ENCODE measurements at places on chromosomes 12 and 14.

GRCh38 chr14:21748869-21749303 is 75.3 kb upstream of the OR4E1 start:
- no peak for DNase-seq

DNA sequence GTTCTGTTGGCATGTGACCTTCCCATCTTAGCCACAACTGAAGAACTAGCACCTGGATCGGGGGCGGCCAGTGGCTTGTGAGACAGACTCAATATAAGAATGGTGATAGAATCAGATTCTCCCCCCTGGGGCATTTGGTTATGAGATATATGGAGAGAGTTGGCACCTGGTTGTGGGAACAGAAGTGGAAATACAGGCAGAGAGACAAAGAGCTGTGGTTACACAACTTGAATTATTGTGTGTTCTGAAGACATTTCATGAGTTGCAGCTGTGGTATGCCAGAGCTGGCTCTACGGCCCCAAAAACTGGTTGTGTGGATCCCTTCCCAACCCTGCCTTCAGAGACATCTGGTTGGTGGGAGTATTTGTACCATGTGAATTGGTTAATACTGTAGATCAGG is 2.9 kb upstream of the MSRB3 start:
- DNase-seq: no peak

GRCh38 chr12:1534748-1535147 is 59.6 kb downstream of the FBXL14 start:
- DNase-seq: no peak

DNA sequence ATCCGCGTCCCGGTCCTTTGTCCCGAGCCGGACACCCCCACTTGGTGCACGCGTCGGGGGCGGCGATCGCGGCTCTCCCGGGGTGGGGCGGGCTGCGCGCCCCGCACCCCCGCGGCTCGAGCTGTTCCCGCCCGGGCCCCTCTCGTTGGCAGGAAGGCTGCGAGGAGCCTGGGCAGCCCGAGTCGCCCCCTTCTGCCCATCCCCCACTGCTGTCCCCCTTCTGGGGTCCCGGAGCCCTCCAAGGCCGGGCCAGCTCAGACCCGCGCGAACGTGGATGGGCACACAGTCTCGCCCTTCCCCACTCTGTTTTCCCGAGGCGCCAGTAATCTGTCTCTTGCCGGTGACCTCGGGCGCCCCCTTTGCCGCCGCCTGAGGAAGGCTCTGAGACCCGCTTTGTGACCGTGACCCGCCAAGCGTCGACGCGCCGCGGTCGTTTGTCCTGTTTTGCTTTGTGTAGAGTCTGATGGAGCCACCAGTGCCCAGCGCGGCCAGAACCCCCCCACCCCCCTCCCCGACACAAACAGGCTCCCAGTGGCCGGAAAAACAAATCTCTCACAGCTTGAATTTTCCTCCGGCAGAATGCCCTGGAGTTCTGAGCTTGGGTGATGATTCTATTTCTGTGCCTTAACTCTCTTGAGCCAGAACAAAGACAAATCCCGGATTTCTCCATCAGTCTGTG is 610 bp downstream of the C14orf132 start:
- peak; percentile 70 for DNase-seq

DNA sequence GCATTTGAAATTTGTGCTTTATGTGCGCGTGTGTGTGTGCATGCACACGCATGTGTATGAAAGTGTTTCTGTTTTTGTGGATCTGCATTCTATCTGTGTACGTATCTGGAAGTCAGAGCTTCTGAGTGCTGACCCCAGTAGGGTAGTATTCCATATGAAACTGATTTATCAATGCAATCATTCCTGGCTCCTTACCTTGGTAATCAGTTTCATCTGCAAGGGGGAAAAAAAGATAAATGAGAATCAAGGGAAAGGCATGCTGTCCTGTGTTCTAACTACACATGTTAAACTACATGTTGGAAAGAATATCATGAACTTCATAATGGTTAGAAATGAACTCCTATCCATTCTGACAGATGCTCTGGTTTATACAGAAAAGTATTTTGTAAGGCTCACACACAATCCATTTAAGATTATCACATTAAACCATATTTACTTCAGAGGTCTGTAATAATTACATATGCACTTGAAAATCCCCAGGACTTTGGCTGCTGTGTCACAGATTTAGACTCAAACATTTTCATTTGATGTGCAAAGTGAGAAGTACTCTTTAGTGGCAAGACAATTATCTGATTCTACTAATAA is 276.1 kb upstream of the LMO3 start:
- DNase-seq: no peak

DNA sequence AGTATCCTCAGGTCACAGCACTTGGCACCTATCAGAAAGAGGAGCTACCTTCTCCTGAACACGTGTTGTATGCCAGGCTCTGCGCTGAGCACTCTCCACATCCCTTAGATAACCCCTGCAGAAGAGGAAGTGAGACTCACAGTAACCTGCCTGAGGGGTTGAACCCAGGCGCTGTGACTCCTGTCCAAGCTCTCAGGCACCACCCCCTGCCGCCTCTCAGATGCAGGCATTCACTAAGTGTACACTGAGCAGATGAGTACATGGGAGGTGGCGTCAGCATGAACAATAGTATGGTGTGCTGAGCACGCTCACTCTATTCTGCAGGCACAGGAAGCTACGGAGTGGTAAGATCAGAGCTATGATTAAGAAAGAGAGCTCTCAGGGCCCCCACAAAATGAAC is 21.0 kb upstream of the RIC8B start:
- DNase-seq: no peak

GRCh38 chr14:24058951-24059475 is 7.2 kb downstream of the CARMIL3 start:
- DNase-seq: peak; percentile 54

DNA sequence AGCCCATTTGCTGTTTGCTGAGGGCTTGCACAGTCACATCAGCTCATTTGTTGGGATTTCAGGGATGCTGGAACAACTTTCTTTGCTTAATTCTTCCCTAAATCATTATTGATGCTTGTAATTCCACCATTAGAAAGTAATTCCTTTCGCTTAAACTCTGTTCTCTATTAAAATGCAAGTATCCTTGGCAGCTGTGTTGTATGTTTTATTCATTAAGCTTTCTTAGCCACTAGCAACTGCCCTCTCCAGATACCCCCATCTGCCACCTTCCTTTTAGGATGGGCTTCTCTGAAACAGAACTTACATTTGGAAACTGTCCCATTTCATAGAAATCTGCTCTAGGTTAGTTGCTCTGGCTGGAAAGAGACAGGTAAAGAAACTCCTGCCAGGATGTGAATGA is 43.7 kb downstream of the ADCK1 start:
- no peak for DNase-seq

DNA sequence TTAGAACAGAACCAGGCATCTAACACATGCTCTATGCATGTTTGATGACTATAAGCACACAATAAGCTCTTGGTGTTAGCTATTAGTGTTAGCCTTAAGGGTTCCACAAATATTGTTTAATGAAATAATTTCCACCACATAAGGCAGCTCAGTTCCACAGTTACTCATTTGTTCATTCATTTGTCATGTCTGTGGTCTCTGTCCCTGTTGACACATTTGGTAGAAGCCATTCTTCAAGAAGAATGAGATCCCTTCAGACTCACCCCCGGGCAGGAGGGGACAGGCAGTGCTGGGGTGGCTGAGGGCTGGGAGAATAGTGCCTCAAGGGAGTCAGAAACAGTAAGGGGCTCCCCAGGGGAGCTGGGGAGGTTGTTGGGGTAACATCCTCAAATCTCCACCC is 3.7 kb upstream of the FAIM2 start:
- no peak for DNase-seq

GRCh38 chr12:128685903-128686475 is 137.8 kb downstream of the SLC15A4 start:
- DNase-seq: no peak

DNA sequence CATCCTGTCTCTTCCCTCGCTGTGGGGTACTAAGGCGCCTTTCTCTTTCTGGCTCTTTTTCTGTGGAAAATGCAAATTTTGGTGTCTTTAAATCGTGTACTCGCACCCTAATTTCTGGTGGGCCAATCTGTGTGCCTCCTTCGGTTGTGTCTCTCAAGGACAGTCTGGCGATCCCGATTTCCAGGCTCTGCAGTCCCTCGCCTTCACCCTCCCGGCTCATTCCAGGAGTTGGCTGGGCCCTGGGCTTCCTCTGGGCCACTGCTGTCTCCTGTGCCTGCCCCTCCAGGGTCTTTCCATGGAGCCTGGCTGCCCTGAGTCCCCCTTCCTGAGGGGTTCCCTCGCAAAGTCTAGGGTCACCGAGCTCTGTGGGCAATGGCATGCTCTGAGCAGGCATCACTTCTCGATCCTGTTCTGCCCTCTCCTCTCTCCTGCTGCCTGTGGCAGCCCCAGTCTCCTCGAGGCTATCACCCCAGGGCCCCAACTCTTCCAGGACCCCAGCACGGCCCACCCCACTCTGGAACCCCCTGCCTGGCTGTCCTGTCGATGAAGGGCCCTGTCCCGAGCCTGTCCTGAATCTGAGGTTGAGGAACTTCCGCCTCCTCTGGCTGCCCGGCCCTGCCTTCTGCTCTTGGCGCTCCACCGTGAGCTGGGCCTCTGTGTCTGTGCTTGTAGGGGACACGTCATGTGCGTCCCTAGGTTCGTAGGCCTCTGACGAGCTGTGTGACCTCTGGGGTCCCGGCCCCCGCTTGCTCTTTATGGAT is 24.1 kb downstream of the AHNAK2 start:
- no peak for DNase-seq

DNA sequence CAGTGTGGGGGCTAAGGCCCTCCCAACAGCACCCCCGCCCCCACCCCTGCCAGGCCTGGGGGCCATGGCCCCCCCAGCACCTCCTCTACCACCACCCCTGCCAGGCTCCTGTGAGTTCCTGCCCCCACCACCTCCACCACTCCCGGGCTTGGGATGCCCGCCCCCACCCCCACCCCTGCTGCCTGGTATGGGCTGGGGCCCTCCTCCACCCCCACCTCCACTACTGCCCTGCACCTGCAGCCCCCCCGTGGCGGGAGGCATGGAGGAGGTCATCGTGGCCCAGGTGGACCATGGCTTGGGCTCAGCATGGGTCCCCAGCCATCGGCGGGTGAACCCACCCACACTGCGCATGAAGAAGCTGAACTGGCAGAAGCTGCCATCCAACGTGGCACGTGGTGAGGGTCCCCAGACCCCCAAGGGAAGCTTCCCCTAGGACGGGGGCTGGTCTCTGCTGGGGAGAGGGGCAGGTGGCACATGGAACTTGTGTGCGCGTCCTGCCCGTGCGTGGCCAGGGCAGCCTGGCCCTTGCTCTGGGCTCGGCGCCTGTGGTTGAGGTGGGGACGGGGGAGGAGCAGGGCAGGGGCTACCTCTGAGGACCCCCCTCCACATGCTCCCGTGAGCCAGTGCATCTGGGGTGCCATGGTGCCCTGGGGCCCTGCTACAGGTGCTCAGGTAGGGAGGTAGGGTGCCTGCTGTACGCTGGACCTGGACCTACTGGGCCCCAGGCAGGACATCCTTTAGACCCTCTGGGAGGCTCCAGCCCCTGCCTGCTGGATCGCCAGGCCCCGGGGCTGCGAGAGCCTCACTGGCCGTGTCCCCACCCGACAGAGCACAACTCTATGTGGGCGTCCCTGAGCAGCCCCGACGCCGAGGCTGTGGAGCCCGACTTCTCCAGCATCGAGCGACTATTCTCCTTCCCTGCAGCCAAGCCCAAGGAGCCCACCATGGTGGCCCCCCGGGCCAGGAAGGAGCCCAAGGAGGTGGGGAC is 16.1 kb upstream of the ADSS1 start:
- no peak for DNase-seq

- DNase-seq: no peak
Measured at GRCh38 chr14:102853648-102854047, 68.8 kb upstream of the AMN start.

- no peak for DNase-seq
Measured at GRCh38 chr14:103997391-103997790, 55.1 kb upstream of the RD3L start.

GRCh38 chr12:65518771-65519170 is 240.3 kb downstream of the MSRB3 start:
- DNase-seq: no peak

- no peak for DNase-seq
Measured at GRCh38 chr12:75525263-75525662, 13.9 kb upstream of the KRR1 start.

GRCh38 chr12:63895841-63896240 is 51.3 kb downstream of the SRGAP1 start:
- no peak for DNase-seq

- DNase-seq: no peak
Measured at GRCh38 chr14:68727315-68728047, 65.4 kb downstream of the ZFP36L1 start.

DNA sequence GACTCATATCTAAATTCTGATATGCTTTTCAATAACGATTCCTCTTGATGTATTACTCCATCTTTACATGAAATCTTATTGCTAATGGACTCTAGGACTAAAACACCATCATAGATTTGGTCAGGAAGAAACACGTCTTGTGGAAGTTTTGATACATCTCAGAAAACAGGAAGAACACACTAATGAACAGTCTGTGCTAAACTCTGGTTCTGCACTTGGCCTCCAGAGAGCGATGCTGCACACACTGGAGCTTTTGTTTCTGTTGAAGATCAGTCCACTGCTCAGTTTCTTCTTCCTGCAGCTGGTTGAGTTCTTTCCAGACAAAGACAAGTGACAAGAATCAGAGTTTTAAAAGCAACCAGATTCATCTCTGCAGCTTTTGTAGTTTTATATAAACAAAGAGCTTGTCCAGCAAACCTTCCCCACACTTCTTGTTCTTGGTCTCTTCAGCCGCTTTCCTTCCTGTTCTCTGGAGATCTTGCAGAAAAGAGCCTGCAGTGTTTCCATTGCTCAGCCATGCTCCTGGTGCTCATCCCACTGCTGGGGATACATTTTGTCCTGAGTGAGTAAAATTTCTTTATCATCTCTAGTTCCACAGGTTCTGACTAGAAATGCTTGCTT is 229.1 kb upstream of the OR4E1 start:
- no peak for DNase-seq

GRCh38 chr14:100313464-100314230 is 7.4 kb upstream of the SLC25A29 start:
- DNase-seq: no peak

DNA sequence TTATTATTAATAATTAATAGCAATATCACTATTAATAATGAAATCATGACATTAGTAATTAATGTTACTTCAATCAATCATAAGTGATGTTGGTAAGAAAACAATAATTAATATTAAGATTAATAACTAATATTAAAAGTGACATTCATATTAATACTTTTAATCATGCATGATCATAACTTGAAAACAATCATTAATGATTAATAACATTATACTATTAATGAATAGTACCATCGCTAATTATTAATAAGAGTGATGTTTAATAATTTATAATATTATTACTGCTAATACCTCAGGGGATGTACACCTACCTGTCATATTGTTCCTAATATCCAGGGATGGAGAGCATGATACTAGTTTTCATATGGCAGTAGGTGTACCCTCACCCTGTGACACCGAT is 10.0 kb upstream of the CLEC6A start:
- DNase-seq: no peak

Data from sigmoid colon (tissue), 7 donors.